ENCODE measurements at places on chromosomes 12 and 14.

DNA sequence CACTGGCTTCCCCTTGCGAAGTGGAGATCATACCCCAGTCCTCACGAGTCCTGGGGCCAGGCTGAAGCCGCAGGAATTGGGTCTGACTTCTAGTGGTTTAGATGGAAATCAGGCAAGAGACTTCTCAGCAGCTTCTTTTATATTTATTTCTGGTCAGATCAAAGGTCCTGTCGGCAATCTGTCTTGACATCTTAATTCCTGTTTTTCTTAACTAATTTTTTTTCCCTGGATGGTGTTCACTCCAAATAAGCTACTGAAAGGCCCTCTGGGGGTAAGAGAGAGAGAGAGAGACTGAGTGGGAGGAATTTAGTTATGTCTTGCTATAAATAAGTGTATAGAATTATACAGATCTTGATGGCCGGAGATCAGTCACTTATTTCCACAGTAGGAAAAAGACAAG lies 698.7 kb upstream of the TBX3 start:
- DNase-seq, result no peak

DNA sequence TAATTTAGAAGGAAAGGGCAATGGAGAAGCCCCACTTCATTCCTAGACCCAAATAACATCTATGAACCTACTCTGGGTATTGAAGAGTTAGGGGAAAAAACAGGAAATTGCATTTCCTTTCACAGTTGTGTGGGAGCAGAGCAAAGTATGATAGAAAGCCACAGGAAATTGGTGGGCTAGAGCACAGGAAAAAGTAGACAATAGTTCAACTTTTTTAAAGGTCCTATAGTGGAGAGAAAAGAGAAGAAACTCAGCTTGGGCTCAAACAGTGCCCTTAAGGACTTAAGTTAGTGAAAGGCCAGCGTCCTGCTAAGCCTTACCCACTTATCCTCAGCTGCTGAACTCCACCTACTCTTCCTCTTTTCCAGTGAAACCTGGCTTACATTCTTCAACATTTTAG lies 258.1 kb downstream of the DPY19L2 start:
- no peak for DNase-seq

DNA sequence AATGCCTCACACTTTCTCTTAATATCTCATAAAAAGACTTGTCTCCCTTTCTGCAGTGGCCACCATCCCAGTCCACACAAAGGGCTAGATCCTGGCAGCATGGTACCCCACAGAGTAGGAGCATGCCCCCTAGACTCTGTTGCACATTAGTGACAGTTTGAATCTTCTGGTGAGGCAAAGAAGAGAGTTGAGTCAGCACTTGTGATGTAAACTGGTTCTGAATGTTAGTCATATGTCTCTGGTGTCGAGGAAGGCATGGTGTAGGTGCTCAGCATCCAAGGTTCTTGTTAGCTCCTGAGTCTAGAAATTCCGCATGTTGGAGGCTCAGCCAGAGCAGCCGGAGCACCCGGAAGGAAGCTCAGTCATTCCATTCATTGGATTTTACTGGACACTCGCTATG lies 9.8 kb downstream of the TTC9 start:
- no peak for DNase-seq

- no peak for DNase-seq
Observed at GRCh38 chr12:74647256-74647655, 109.6 kb downstream of the ATXN7L3B start.

- DNase-seq, result no peak
Observed at GRCh38 chr12:95940514-95940913, 1.9 kb downstream of the CCDC38 start.

- no peak for DNase-seq
Observed at GRCh38 chr12:113278141-113278540, 56.8 kb downstream of the SLC8B1 start.

DNA sequence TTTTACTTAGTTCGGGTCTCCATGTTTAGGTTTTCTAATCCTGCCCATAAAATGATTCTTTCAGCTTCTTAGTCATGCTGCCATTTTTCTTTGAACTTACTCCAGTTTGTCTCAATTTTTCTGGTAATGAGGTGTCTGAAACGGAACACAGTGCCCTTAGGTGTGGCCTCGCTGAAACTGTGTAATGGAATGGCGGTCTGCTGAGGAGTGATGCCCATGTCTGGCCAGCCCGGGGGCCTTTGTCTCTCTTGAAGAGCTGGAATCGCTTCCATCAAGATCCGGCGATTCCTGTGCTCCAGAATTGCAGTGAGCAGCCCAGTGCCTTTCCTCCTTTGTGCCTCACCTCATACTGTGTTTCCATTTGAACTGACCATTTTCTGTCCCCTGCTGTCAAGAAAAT lies 112.5 kb downstream of the FBXL14 start:
- DNase-seq, result no peak

GRCh38 chr12:34394211-34395055 lies 372.1 kb downstream of the ALG10 start:
- no peak for DNase-seq

DNA sequence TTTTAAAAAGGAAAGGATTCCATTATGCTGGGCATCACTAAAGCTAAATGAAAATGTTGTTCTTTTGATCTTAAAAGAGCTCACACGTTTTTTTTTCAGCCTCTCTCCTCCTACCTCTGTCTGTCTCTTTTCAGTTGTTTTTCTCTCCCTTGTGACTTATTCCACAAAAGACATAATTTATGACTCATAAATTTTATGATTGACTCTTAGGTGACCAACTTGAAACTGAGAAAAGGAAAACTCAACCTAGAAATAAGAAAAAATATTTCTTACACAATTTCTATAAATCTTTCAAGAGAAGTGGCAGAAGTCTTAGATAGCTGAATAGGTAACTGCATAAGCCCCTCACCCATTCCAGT lies 227.7 kb upstream of the DDHD1 start:
- DNase-seq, result no peak

- no peak for DNase-seq
Observed at GRCh38 chr12:9707356-9707755, 25.5 kb downstream of the CLECL1 start.

GRCh38 chr12:1297206-1297605 lies 297.2 kb downstream of the FBXL14 start:
- no peak for DNase-seq

GRCh38 chr14:93396456-93396855 lies 34.3 kb upstream of the UNC79 start:
- no peak for DNase-seq

DNA sequence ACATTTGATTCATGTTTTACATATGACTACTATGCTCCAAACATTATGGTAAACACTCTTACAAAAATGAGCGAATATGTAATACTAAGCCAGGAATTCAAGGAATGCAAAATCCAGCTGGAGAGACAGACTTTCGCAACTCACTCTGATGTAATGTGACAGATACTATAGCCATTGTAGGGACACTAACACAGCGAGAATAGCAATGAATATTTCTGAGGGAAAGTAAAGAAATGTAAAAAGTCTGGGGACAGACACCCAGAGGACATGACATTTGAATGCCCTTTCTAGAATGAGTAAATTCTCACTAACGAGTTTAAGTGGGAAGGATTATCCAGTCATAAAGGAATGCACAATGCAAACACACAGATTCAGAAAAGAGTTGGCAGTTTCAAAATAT lies 121.9 kb downstream of the PIK3C2G start:
- DNase-seq, result no peak

DNA sequence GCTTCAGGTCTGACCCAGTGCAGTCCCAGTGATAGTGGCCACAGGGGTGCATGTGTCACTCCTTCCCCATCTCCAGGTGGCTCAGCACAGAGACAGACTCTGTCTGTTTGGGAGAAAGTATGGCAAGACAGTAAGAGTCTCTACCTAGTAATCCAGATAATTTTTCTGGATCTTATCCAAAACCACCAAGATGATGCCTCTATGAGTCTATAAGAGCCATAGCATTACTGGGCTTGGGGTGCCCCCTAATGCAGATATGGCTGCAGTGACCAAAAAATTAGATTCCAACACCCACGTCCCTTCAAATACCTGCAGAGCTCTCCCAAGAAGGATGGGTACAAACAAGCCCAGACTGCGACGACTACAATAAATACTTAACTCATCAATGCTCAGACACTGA lies 123.8 kb downstream of the GRIP1 start:
- DNase-seq, result no peak

DNA sequence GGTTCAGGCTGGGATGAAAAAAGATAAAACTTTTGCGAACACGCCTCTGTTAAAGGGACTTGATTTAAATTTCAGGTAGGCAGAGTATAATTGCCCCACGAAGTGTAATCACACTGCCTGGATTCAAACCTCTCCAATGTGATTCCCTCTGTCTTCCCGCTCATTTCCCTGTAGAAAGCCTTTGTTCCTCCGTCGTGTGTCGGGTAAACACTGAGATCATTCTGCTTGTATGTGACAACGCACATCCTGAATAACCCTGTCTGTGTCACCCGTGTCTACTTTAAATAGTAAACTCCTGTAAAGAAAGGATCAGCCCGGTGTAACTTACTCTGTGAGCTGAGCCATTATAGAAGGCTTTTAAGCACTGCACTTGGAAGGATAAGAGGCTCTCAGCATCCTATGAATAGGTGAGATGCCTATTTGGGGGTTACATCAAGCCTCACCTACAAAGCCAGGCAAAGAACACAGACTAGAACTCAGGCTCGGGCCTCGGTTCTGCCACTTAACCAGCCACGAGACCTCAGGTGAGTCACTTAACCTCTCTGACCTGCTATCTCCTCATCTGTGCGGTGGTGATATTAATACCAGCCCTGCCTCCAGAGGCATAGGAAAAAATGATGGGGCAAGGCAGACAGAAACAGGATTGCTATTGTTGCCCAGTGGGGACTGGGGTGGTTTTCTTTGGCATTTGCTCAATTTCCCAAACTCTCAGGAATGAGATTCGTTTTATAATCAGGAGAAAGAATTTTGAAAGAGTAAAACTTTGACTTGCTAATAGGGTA lies 74.2 kb downstream of the RBM19 start:
- DNase-seq, result peak; percentile 37

DNA sequence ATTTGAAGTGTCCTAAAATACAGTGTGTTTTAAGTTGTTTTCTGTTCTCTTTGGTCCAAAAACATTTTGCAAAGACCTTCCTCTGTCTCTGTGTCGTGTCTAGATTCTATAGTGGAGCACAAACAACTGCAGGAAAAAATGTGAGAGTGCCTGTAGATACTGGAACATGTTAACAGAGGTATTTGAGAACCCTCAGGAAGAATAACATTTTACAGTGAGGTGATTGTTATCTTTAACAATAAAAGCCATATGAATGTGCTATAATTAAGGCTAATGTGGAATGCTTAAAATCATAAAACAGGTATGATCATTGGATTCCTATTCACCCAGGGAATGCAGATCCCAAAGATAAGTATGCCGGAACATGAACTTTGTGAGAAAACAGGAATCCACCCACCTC lies 98.0 kb downstream of the SAMD4A start:
- no peak for DNase-seq

- no peak for DNase-seq
Observed at GRCh38 chr12:31021809-31022494, 51.7 kb upstream of the DDX11 start.

DNA sequence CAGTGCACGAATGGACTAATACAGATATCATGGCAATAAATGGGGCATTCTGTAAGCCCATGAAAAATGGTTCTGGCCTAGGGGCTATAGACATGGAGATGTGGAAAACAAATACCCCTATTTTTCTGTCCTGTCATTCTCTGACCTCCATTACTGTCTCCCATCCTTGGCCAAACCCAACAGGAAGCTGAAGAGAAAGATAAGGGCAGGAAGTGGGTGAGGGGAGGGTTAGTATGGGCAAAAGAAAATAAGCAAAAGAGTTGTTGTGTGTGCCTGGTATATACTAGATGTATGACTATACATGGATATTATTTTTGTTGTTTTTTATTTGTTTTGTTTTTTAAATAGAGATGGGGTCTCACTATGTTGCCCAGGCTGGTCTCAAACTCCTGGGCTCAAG lies 339.3 kb downstream of the PCNX1 start:
- DNase-seq, result no peak

DNA sequence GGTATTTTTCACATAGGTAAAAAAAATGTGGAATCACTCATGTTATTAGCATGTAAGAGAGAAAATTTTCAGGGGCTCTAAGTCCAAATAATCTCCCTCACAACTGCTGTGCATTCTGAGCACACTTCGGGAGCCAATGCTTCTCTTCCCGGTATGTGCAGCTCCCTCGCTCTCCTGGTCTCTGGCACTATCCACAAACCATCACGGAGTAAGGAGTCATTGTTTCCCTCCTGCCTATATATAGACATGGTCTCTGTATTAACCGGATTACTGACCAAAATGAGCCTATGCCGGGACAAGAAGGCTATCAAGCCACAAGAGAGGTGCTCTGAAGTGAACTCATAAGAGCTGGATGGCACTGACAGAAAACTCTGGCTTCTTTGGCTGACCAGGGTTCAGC lies 13.4 kb downstream of the HECTD4 start:
- no peak for DNase-seq

DNA sequence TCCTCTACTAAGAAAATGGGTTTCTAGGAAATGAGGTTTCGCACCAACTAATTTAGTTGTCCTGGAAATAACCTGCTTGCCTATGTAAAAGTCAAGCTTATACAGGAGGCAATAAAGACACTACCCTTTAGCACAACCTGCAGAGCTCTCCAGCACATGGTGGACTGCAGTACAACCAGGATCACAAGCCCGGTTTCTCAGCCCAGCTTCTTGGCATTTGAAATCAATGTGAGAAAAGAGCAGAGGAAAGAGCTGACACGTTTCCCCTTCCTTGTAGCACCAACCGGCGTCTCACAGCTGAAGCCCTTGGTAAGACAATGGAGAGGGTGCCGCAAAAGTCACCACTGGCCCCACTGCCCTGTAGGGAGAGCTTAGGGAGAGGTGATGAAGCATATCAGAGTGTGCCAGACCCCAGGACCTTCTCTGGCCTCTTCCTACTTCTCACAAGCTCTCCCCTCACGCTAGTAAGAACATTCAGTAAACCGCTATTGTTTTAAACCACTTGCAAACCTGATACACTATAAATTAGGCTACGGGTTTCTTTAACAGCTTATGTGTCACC lies 8.6 kb downstream of the SPTLC2 start:
- DNase-seq, result no peak

DNA sequence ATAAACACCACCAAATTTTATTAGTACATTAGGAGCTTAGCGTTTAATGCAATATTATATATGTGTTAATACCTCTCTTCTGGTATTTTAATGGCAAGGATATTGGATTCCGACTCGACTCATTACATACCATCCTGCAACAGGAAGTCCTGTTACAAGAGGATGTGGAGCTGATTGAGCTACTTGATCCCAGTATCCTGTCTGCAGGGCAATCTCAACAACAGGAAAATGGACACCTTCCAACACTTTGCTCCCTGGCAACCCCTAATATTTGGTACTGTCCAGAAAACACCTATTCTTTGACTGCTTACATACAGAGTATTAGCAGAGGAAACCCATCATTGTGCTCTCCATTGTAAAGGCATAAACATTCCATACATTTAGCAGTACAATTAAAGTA lies 45.2 kb downstream of the VEZT start:
- DNase-seq, result no peak

GRCh38 chr12:106195621-106196027 lies 52.2 kb downstream of the CKAP4 start:
- DNase-seq, result no peak

GRCh38 chr12:48936379-48936979 lies 11.2 kb upstream of the FKBP11 start:
- DNase-seq, result peak; percentile 36

Measured in HCT116 (cell line).